ENCODE measurements at places on chromosomes 5 and 9.

- no peak for DNase-seq
These were observed 37.1 kb downstream of the MAP3K1 start for GRCh38 chr5:56852228-56853000.

GRCh38 chr5:177393206-177393765, 7.2 kb downstream of the PFN3 start:
- no peak for DNase-seq

DNA sequence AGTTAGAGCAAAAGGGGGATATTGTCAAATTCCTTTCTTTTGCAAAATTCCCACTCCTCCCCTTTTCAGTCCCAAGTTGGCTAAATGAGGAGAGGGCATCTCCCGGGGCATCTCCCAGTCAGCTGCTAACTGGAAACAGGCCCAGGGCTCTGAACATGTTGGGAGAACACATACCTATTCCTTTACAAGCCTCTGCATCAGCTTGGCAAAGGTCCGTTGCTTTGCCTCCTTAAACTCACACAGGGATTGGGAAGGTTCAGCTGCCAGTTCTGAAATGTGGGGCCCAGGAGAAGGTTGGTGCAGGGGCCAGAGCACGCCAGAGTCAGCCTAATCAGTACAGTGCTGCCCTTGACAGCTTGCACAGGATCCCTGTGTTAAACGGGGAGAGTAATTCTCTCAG, 11.0 kb upstream of the DMRT3 start:
- DNase-seq, result no peak

- DNase-seq, result no peak
These were observed 448.4 kb upstream of the ITGA1 start for GRCh38 chr5:52339285-52339684.

GRCh38 chr9:16294133-16294770, 576.2 kb downstream of the BNC2 start:
- no peak for DNase-seq

- DNase-seq, result no peak
These were observed 88.0 kb downstream of the LMX1B start for GRCh38 chr9:126701813-126702140.

GRCh38 chr5:102682101-102682647, 72.9 kb upstream of the PAM start:
- no peak for DNase-seq

DNA sequence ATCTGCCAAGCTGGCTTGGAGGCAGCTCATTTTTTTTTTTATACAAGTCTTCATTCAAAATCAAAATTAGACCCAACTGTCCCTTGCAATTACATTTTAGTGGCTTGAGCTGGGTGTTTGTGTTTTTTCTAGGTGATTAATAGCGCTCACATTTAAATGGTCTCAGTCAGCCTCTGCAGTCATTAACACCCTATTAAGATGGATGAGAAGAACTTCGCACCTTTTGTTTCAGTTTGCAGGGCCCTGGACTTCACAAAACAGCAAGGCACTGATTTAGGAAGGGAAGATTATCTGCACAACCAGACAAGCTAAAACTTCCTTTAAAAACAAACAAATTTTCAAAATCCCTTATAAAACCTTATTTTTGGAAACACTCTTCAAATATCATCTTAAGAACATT, 374.8 kb downstream of the EFNA5 start:
- no peak for DNase-seq

DNA sequence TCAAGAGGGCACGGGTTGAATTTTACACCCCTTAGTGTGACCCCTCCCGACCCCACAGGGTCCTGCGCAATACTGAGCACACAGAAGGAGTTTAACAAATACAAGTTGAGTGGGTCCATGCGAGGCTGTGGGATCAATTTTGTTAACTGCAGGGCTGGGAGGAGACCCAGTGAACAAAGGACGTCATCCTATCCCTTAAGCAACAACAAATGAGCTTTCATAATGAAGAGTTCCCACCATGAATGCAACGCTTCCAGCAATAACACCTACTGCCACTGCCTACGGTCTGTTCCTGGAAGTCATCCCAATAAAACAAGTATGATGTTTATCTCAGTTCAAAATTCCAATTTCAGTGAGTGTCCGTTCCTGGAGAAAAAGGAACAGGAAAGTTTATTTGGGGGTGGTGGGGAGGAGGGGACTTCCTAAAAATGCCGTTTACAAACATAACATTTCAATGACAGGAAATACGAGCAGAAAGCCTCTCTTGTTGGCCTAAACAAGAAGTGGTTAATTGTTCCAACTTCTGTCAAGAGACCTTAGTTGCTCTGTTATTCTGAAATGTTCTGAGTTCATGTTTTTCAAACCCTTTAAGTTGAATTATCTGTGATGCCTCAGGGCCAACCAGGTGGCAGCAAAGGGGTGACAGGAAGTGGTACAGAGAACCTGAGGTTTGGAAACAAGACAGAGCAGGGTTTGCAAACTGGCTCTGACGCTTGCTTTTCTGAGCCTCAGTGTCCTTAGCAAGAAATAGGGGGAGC, 65.8 kb upstream of the PLPP6 start:
- DNase-seq, result no peak

DNA sequence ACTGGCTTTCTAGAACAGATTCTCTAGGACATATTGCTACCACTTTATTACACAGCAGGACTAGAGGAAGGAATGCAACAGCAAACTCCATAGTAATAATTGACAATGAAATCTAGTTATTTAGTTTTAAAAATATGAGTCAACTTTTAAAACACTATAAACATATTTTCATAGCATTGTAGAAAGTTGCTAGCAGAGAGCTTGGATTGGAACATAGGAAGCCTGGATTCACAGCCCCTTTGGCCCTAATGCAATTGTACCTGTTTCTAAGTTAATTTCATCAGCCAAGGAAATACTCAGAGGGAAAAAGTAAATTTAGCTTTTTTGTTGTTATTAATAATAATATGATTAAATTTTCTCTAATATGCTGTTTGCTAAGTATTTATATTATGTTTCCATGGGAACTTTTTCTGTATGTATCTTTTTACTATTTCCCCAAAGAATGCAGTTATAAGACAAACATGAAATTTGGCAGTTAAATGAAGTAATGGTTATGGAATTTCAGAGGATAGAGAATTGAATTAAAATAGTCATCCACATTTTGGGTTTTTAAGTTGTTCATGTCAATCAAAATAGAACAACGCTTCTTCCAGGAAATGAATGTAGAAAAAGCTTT, 45.6 kb downstream of the VCAN start:
- no peak for DNase-seq

GRCh38 chr9:117409321-117409720, 5.5 kb downstream of the ASTN2 start:
- DNase-seq, result no peak

DNA sequence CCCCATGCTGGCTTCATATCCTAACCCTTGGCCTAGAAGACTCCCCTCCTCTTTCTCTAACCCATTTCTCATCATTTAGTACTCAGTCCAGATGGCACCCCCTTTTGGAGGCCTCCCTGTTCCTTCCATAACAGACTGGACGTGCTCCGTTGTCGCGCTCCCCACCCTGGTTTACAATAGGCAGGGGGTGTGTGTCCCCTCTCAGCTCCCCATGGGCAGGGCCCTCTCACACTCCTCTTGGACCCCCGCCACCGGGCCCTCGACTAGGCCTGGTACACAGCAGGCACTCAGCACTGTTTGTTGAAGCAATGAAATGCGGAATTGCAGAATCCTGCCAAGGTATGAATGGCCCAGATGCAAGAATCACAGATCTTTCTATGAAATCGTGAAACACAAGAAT, 227.4 kb downstream of the FSTL4 start:
- DNase-seq, result no peak

- no peak for DNase-seq
These were observed 110.4 kb upstream of the LIFR start for GRCh38 chr5:38666668-38667498.

DNA sequence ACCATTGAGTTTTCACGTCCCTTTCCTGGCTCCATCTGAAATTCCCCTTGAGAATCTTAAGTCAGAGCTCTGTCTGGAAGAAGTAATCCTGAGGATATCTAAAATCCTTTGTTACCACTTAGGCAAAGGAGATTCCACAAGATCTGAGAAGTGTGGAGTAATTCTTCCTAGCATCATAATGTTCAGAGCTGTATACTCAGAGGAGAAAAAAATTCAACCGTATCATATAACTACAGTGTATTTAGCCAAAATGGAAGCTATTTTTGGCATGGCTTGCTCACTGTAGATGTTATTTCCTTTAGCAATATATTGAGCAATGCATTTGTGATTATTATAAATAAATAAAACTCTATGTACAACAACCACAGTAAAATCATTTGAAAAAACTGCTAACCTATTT, 1858.4 kb downstream of the EFNA5 start:
- DNase-seq, result no peak

DNA sequence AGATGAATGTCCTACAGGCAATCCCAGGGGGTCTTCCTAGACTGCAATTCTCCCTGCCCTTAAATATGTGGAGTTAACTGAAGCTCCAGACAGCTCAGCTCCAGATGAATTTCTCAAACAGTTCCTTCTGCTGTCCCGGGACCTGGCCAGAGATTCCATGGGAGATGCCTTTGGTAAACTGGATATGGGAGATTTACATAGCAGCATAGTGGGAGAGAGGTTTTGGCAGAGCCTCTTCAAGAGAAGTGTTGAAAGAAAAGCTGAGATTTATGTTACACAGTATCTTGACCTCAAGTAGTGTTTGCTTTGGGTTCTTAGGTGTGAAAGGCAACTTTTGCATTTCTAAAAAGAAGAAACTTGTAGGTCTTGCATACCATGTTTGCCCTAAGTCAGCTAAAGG, 364.9 kb downstream of the ARRDC3 start:
- no peak for DNase-seq

DNA sequence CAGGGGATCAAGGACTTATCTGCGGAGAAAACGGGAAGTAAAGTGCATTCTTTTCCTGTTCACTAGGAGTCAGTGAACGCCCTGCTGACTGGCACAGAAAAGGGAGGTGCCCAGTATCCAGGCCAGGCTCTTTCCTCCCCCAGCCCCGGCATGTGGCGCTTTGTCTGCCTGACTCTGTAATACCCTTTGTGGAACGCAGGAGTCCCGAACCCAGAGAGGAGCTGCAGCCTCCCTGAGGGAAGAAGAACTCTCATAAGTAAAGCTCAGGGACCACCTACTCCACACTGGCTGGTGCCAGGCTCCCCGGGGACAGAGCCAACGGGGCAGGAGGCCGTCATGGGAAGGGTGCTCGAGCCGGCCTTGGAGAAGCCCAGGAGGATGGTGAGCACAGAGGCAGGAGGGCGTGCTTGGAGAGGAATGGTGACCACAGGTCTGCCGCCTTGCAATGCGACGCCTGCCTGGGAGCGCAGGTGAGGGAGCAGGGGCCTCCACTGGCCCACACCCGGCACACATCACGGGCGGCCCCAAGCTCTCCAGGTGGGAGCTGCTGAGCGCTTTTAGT, 31.5 kb downstream of the VAV2 start:
- no peak for DNase-seq

- DNase-seq, result no peak
These were observed 65.5 kb upstream of the PCSK5 start for GRCh38 chr9:75824816-75825568.

GRCh38 chr5:139837711-139838380, 42.2 kb downstream of the PSD2 start:
- DNase-seq, result no peak

GRCh38 chr9:97512966-97513560, 11.6 kb downstream of the TMOD1 start:
- DNase-seq, result no peak

GRCh38 chr9:81264516-81264915, 424.8 kb downstream of the TLE1 start:
- no peak for DNase-seq

GRCh38 chr5:179237770-179238627, 107.3 kb downstream of the ADAMTS2 start:
- no peak for DNase-seq

- no peak for DNase-seq
These were observed 452.3 kb upstream of the PTGER4 start for GRCh38 chr5:40227366-40227765.

DNA sequence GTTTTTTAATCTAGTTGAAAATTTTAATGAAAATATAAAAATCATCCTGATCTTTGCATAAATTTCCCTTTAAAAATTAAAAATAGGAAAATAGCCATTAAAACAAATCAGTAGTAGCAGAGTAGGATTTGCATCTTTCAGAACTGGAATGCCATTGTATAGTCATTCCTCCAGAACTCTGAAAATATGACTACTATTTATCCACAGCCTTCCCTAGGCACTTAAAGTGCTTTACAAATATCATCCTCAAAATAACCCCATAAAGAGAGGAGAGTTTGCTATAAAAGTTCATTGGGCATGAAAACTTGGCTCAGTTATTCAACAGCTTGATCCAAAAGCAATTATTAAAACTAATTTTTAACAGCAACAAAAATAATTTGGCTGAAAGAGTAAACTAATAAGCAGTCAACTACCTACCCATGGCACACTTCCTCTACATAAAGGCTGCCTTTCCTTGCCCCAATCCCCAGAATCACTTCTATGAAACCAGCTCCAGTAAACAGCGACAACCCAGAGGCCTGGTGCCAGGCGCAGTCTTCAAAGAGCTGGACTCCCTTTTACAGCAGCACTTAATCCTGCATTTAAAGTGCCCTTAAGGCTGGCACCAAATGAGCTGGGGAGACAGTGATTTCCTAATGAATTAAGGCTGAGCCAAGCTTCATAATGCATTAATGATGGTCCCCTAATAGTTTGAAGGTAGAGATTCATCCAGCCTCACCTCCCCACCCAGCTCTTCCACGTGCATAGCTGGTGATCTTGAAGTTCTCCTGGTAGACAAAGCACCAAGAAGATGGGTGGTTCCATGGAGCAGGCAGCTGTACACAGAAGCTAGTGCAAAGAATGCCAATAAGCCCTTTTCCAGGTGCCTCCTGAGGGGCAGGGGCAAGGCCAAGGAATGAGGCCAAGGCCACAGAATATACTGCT, 36.1 kb downstream of the LHFPL2 start:
- no peak for DNase-seq

DNA sequence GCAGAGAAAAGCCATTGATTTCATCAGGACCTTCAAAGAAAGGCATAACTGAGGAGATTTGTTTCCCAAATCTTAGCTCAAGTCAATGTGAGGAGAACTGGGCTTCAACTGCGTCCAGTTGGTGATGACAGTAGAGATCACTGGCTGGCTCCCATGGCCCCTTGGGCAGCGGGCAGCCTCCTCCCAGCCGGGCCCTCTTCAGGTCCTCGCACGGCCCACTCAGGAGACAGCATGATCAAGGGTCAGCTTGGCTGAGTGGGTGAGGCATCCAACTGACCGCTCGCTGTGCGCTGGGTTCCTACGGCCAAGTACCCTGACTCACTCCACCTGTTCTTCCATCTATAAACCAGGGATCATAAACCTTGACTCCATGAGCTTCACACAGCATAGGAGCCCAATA, 274.0 kb downstream of the NSG2 start:
- DNase-seq, result no peak

GRCh38 chr5:157925786-157926671, 67.1 kb upstream of the CLINT1 start:
- no peak for DNase-seq

All from activated CD8-positive, alpha-beta memory T cell treated with anti-CD3 and anti-CD28 coated beads for 1 hour (primary cell).